ENCODE measurements at places on chromosomes 16 and 17.

- no peak for DNase-seq
Observed at GRCh38 chr17:79457889-79458288, 153.0 kb downstream of the RBFOX3 start.

DNA sequence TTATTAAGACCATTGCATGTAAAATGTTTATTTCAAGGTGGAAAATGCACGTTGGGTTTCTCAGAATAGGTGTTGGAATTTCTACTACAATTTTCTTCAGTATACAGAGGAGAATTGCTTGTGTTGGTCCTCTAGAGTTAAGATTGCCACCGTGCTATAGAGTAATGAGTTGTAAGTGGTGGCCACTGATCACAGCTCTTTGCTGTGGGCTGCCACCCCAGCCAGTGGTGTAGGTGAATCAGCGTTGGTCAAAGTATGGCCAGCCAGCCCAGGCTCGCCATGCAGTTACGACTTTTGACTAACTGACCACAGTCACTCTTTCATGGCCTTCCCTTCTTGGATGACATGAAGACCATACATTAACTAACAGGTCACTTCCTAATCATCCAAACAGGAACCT, 12.6 kb upstream of the PRKAR1A start:
- no peak for DNase-seq

GRCh38 chr17:17455173-17455572, 21.6 kb upstream of the MED9 start:
- no peak for DNase-seq

DNA sequence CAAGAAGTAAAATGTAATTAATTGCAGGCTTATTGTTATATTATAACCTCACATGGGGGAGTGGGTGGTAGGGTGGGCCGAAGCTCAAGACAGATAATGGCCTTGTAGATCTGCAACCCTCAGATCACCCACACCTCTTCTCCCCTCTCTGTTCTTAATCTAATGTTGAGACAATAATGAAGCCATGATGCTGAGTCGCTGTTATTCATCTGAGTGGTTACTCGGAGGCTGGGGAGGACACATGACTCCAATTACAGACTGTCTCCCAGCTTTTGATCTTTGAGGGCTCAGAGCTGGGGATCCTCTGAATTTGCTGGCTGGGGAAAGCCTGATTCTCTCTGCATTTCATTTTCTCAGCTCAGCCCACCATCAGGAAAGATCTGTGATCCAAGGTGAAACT, 275.3 kb downstream of the SHISA9 start:
- DNase-seq = no peak

- DNase-seq = no peak
Observed at GRCh38 chr17:58275417-58275816, 5.3 kb downstream of the MPO start.

- no peak for DNase-seq
Observed at GRCh38 chr17:80789356-80789902, 202.2 kb upstream of the CHMP6 start.

DNA sequence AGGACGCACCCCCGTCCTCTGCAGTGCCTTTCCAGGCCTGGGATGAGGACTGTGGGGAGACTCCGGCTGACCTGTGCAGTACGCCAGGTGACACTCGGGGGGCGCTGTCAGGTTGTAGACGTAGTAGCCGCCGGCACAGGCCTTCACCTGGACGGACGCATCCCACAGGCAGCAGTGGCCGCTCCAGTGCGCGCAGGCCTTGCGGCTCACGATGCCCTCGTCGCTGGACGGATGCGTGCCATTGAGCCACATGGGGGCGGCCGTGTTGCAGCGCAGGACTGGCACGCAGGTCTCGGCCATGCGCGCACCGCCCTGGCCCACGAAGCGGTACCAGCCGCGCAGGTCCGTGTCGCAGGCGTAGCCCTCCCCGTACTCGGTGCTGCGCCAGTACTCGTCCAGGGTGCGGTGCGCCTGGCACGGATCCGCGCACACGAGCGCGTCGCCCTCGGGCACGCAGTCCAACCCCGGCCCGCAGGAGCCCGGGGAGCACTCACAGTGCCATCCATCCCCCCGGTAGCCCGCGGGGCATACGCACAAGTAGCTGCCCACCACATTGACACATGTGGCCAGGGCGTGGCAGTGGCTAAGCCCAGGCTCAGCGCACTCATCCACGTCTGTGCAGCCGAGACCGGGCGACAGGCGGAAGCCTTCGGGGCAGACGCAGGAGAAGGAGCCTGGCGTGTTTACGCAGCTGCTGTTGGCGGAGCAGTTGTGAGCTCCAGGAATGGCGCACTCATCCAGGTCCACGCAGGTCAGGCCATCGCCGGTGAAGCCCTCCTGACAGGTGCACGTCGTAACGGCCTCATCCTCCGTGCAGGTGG, 3.9 kb downstream of the UMOD start:
- DNase-seq = peak; percentile 2

DNA sequence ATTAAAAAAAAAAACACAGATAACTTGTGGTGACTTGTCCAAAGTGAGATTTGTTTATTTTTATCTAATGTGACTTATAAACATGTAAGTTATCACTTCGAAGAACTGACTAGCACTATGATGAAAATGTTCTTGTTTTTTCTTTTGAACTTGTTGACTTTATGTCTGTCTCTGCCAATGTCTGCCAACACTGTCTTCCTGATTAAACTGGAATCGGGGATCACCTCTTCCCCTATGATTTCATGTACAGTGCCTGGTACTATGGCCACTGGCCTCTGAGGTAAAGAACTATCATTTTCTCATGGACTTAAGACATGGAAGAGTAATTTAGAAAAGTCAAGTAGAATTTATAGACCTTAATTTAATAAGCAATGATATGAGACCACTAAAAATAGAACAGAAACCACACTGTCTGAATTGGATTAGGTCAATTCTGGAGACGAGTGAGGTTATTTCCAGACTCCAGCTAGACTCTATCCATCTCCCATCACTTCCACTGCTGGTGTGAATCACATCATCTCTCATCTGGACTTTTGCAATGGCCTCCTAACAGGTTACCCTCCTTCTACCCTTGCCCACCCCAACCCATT, 8.9 kb downstream of the C17orf78 start:
- no peak for DNase-seq

GRCh38 chr16:695355-696089, 5.3 kb upstream of the WDR24 start:
- peak; percentile 69 for DNase-seq

GRCh38 chr16:2470603-2471015, 488 bp upstream of the NTN3 start:
- peak; percentile 44 for DNase-seq

DNA sequence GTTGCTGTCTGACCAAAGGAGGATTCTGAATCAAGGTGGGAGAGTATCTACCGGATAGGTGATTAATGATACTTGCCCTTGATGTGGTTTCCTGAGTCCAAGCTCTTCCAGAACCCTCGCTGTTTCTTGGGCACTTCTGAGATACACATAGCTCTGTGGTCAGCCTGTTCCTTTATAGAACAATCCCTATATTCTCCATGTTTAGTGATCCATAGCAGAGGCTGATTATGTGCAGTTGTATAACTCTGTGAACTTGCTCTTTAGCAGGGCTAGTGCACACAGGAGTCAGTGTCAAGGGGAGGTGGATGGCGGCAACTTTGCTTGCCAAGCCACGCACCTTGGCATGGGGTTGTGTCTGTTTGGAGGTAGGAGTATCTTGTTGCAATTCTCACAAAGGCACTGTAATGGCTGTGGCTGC, 36.1 kb downstream of the ARL4D start:
- DNase-seq = no peak

GRCh38 chr16:84482001-84482891, 22.2 kb downstream of the MEAK7 start:
- no peak for DNase-seq

GRCh38 chr16:85555719-85556455, 57.2 kb upstream of the GSE1 start:
- no peak for DNase-seq

GRCh38 chr16:66603537-66604375, 748 bp upstream of the CMTM3 start:
- DNase-seq = peak; percentile 49

- DNase-seq = no peak
Observed at GRCh38 chr16:68935008-68935407, 91.7 kb downstream of the TANGO6 start.

DNA sequence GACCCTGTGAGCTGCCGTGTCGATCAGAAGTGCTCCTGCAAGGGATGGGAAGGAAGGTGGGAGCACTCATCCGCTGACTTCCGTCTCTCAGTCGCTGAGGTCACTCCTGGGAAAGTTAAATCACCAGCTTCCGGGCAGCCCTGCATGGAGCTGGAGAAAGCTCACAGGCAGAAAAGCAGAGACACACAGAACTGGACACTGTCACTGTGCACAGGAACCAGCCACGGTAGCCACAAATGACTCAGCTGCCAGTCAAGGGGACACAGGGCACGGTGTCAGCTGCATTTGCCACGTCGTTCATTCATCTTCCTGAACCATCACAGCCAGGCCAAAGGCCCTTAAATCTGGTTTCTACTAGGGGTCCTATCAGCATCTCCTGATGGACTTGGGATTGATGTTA, 226.4 kb upstream of the PSMD7 start:
- DNase-seq = no peak

DNA sequence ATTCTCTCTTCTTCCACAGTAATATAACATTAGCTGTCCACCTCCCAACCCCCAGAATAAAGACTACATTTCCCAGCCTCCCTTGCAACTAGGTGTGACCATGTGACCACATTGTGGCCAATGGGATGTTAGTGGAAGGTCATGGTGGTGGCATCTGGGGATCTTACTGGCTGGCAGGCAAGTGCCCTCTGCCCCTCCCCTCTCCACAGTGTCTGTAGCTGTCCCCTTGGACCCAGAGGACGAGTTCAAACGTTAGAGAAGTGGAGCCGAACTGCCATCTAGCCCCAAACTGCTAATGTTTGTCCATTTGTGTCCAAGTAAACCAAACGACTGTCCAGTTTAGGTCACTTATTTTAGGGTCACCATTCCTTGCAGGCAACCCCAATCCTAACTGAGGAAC, 26.6 kb upstream of the KCNG4 start:
- DNase-seq = peak; percentile 72

GRCh38 chr17:7404737-7405349, 946 bp upstream of the TMEM256 start:
- no peak for DNase-seq

DNA sequence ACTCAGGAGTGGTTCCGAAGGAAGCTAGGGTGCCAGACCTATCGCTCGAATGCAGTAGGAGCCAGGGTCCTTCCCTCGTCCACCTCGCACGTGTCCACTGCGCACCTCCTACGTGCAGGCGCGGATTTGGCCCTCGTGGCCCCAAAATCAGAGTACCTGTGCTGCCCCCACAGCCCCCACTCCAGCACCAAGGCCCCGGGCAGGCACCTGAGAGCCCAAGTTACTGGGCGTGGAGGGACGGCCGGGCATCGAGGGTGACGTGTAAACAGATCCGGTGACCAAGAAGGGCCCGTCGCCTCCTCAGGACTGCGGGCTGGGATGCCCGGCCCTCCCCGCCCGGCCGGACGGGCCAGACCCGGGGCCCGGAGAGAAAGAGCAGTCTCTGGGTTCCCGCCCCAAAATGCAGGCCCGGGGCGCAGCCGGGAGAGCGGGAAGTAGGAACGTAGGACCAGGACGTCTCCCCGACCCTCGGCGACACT, 492 bp downstream of the SLC25A39 start:
- no peak for DNase-seq

DNA sequence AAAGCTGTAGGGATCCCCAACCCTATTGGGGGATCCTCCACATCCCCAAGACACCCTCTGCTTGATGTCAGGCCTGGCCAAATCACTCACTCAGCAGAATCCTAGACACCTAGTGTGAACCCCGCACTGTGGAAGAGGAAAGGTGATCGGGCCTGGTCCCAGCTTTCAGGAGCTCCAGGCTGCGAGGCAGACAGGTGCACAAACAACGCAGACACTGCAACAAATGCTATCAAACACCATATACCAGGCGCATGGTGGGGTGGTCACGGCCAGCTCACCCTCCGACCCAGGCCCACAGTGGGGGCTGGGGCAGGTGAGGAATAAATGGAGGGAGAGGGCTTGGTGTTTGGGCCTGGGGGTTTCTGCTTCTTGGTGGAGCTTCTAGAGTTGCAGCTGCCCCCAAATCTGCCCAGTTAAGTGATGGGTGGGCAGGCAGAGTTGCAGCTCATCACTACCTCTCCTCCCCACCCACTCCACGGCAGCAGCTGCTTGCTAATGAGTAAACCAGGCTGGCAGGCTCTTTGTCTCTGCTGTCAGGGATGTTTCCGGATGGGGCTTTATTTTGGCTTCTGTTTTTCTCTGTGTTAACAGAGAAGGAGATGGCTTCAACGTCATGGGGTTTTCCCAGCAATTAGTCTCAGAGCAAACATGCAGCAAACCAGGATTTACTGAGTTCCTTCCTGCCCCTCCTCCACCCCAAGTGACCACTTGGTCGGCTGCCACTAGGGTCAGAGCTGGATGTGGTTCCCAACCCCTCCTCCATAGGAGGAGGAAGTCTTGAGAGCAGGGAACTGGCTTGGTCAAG, 46.6 kb downstream of the PECAM1 start:
- no peak for DNase-seq

GRCh38 chr17:57467226-57467625, 210.9 kb downstream of the MSI2 start:
- no peak for DNase-seq

DNA sequence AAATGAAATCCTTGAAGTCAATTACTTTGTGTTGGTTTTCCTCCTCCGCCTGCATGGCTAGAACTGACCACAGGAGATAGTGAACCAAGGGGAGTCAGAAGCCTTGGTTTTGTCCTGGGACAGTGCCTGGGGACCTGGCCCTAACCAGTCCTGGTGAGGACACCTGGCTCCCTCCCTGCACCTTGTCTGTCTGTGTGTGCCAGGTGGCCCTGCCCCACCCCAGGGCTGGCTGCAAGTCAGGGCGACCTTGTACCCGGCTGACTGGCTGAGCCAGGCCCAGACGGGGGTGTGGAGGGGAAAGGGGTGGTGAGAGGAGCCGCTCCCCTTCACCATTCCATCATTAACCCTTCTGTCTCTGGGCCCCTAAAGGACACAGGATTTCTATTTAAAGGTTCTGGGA, 3.4 kb downstream of the RAPGEFL1 start:
- no peak for DNase-seq

- DNase-seq = peak; percentile 74
Observed at GRCh38 chr16:3173892-3174617, 13.9 kb upstream of the OR1F1 start.

DNA sequence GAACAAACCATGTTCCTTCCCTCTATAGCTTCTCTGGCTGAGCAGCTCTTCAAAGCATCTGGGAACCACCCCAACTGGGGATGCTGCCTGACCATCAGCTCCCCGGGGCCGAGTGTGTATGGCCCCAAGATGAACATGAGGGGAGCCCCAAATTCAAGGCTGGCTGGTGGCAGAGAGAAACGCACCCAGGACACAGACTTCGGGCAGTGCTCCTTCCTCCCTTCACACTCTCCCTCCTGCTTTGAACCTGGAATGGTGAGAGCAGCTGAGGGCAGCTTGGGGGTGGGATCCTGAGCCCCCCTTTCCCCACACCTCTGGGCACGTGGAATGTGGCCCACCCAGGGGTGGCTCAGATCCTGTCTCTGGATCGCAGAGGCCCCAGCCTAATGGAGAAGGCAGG, 17.2 kb downstream of the TLE7 start:
- DNase-seq = no peak

- DNase-seq = no peak
Observed at GRCh38 chr17:8896641-8897635, 29.5 kb upstream of the PIK3R6 start.

Measured in hematopoietic multipotent progenitor cell treated with erythropoietin and hydrocortisone succinate and interleukin-3 and kit ligand, for 6 days (in vitro differentiated cells).